ENCODE measurements at places on chromosomes 3 and 15.

DNA sequence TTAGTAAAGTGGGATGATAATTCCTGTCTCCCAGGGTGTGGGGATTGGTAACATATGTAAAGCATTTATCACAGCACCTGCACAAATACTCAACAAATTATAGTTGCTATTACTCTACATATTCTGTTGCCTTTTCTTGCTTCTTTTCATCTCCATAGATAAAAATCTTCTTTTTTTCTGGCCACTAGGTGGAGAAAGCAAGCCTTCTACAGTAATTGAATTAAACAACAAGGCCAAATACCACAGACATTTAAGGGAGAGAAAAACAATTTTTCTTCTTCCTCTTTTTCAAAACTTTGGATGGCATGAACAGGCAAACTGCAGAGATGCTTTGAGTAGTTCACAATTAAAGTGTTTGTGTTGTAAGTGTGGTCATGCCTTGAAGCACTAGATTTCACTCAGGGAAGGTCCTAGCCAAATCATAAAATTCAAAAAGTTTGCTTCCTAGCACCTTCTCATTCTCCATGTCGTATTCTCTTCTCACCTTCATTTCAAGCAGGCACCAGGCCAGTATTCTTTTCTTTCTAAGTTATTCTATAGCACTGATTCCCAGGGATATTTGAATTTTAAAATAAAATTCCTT is 493.4 kb upstream of the TGFBR2 start:
- DNase-seq: peak; percentile 45

DNA sequence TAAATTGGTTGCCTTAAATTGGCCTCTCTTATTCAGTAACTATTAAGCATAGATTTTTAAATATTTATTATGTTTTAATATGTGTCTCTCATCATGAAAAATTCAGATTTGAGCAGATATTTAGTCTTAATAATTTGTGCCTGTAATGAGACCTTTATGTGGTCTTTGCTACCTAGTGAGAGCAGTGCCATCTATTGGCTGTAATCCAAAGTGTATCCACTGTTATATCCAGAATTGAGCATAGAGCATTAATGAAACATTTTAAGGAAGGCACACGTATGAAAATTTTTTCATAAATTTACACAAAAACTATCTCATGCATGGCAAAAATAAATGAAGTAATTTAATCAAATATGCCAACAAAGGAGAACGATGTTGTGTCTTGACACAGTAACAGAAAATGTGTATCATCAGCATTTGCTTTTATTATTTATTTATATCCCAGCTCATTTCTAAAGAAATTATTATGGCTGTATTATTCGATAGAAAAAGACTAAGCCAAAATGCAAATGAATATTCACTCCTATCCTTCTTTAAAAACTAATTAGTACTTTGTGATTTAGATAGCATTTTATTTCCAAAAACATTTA is 203.5 kb downstream of the RSRC1 start:
- DNase-seq: peak; percentile 48

GRCh38 chr15:88509321-88509720 is 37.2 kb downstream of the DET1 start:
- no peak for DNase-seq

- DNase-seq: no peak
Observed at GRCh38 chr3:51961602-51962569, 5.4 kb downstream of the PCBP4 start.

GRCh38 chr15:74438721-74439316 is 5.1 kb upstream of the SEMA7A start:
- DNase-seq: peak; percentile 75

DNA sequence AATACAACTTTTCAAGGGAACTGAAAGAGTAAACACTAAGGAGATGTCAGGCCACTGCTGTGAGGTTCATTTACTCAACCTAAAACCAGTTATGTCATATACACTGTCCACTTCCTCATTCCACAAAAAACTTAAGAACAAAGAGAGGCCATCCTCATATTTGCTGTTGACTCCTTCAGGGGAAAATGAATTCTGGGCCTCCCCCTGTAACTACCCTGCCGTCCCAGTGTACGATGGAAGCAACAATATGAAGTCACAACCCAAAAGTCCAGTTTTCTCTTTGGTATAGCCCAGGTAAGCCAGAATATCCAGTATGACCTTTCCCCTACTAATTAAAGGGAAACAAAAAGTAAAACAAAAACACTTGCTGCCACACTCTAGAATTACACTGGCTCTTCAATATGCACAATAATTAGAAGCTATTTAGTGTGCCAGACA is 16.2 kb downstream of the CEP152 start:
- DNase-seq: peak; percentile 24

DNA sequence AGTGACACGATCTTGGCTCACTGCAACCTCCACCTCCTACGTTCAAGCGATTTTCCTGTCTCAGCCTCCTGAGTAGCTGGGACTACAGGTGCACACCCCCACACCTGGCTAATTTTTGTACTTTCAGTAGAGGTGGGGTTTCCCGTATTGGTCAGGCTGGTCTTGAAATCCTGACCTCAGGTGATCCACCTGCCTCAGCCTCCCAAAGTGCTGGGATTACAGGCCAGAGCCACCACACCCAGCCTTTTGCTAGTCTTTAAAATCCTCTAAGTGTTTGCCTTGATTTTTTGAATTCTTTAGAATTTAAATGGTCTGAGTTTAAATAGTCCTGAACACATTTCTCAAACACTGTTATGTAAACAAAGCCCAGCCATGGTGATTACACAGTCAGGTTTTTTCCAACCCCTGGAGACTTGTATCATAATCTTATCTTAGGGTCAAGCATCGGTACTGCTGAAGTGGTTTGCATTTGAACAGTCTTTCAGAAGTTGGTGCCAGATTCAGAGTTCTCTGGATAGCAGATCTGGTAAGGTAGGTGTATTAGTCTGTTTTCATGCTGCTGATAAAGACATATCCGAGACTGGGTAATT is 28.2 kb upstream of the PIAS1 start:
- no peak for DNase-seq

DNA sequence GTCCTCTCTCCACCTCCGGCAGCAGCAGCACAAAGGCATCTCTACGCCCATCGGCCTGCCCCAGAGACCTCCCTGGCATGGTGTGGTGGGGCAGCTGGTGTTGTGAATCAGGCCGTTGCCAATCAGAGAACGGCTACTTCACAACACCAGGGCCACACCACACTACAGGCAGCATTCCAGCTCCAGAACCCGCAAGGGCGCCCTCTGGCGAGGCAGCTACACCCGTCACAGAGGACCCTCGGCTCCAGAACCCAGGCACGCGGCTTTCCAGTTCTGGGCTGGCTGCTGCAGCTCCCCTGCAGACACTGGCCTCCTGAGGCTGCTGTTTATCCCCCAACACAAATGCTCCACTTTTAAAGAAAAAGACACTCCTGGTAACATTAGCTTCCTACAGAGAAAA is 127.5 kb upstream of the TOPAZ1 start:
- peak; percentile 13 for DNase-seq

DNA sequence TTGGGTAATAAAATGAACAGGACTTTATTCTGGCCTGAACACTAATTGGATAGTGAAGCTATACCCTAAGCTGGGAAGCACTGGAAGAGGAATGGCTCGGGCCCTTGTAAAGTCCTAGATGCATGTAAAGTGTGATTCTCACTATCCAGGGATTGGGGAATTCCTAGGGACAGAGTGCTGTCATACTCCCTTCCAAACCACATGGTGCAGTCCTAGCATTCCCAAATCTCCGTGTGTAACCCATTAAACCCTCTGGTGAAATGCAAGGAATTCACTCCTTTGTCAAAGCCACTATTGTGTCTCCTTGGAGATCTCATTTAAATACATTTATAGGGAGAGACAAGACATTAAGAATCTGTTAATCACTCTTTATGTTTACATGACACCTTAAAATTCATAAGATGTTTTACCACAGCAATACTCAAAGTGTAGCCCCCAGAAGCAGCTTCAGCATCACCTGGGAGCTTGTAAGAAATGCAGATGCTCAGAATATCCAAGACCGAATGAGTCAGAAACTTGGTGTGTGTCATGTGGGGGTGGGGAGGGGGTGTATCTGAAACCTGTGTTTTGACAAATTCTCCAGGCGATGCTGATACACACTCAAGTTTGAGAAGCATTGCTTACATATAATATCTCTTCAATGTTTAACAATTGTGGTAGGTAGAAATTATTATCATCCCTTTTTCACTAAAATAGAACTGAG is 121.8 kb upstream of the NPHP3 start:
- no peak for DNase-seq

DNA sequence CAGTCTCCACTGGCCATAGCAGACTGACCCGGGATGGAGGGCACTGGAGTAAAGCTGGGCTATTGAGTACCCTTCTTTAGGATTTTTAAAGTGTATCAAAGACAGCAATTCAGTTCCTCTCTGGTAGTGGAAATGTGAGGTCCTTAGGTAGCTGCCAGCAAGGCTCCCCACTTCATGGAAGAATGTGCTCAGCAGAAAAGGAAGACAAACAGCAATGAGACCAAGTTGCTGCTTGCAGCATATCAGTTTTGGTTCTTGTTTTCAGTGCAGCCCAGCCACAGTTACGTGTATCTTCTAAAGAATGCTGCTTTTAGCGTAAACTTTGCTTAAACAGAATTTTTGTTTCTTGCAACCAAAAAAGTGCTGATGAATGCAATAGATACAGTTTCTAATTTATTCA is 374.0 kb upstream of the CBLB start:
- no peak for DNase-seq

DNA sequence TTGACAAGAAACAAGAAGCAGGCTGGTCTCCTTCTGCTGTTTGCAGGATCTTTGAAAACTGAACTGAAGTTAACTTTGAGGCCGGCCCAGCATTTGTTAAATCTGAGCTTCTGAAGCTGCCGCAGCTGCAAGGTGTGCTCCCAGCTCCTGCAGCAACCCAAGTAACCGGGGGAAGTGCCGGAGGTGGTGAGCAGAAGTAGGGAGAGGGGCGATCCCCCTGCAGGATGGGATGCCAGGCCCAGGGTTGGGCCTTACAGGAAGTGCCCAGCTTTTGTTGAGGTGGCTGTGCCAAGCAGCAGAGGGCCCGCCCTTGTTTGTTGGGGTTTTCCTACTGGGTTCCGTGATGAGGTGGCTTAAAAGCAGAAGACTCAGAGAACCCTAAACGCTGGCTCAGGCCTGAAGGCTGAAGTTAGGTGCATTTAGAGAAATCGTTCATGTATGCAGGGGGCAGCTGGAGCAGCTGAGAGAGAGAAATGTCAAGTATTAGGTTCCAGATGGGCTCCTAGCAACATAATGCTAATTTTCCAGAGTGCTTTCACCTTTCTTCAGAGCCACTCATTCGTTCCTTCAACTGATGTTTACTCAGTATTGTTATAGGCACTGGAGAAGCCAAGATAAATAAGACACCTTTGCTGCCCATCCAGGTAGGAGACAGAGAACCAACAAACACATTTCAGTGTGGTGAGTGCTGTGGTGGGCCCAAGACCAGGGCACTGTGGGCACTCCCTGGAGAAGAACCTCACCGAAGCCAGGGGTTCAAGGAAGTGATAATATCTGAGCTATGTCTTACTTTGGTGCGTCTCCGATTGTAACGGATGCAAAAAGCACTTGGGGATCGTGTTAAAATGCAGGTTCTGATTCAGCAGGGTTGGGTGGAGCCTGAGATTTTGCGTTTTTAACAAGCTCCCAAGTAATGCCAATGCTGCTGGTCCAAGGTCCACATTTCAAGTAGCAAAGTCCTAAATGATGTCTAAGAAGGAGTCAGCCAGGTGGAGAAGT is 42.2 kb upstream of the PLCL2 start:
- no peak for DNase-seq

- no peak for DNase-seq
Observed at GRCh38 chr3:180283251-180283650, 246.5 kb upstream of the PEX5L start.

DNA sequence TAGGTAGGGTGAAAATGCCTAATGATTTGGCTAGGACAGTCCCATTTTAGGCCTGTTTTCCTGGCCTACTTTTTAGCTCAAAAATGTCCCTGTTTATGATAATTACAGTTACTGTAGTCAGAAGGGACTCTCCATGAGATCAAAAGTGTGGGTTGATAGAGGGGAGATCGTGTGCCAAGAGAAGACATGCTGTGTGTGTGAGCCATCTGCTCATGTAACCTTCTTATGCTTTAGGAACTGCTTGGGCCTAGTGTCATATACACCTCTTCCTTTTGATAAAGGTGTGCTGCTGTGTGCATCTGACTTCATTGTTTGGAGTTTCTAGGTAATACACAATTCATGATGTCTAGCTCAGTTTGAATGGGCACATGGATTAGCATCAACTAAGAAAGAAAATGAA is 786.5 kb downstream of the PDCD6IP start:
- no peak for DNase-seq

- no peak for DNase-seq
Observed at GRCh38 chr3:98326945-98327344, 26.7 kb upstream of the OR5K4 start.

- no peak for DNase-seq
Observed at GRCh38 chr3:149613988-149614387, 43.8 kb downstream of the WWTR1 start.

DNA sequence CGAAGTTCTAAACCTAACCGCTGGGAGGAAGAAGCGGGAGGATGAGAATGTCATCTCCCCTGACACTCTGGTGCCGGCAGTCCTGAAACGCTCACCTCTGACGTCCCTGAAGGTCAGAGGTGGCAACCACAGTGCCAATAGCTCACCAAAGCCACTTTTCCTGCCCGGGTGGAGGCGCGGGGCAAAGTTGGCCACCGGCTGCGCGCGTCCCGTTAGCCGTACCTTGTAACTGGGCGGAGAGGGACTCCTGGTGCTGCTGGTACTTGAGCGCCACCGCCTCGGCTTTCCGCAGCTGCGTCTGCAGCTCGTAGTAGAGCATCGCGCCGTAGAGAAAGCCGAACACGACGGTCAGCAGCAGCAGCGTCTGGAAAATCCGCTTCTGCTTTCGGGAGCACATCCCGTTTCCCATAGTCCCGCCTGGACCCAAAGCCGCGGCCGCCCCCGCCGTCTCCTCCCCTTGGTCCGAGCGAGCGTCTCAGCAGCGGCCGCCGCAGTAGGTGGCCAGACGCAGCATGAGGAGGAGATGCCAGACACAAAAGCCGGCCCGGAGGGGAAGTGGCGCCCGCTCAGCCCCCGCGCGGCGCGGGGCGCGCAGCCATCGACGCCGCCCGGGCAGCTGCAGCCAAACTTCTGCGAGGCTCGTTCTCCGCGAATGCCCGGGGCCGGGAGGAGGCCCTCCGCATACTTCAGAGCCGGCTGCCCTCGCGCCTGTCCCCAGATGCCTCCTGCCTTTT is 680 bp downstream of the GOLIM4 start:
- peak; percentile 71 for DNase-seq

- no peak for DNase-seq
Observed at GRCh38 chr15:45648521-45649200, 13.8 kb downstream of the SQOR start.

DNA sequence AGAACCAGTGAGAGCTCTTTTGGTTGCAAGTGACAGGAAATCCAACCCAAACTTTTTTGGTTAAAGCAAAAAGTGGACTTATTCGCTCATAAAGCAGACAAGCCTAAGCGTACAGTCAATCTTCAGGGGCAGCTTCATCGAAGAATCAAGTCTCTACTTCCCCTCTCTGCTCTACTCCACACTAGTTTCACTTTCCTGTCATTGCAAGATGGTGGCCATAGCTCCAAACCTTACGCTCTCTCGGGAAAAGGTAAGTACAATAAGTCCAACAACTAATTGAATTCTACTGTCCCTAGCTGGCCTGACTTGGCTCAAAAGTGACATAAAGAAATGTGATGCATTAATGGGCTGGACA is 24.9 kb upstream of the ZNF710 start:
- no peak for DNase-seq

Measured in fibroblast of lung (primary cell).